ENCODE measurements at places on chromosomes 3 and 15.

DNA sequence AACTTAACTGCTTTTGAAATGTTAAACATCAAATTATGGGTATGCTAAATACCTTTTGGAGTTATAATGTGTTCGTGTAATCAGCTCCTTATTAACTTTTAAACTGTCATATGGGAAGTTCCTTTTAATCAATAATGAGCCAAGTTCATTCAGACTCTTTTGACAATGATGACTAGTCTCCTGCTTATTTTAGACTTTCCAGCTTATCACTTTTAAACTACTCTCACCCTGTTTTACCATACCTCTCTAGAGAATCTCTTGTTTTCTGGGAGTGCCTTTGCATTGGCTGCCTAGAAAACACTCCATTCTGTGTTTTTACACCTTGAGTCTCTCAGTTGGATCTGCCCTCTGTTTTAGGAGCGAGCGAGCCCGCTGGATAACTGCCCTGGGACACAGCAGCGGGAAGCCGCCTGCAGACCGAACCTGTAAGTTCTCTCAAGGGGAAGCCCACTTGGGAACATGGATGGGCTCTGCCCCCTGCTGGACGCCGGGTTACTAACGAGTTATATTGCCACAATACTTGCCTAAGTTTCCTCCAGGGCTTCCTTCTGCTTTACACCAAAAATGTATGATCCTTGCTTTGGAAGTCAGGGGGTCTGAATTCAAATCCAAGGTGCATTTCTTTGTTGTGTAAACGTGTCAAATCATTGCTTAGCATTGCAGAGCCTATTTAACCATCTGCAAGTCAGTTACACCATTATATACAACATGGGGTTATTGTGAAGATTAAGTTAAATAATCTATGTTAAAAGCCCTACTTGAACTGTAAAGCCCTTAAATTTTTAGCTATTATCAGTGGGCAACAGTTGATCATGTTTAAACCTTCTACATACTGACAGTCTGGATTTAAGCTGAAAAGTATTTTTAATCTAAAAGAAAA is 71.3 kb downstream of the DHX36 start:
- DNase-seq = peak; percentile 62

- DNase-seq = no peak
Observed at GRCh38 chr15:52783929-52784798, 6.0 kb downstream of the ONECUT1 start.

DNA sequence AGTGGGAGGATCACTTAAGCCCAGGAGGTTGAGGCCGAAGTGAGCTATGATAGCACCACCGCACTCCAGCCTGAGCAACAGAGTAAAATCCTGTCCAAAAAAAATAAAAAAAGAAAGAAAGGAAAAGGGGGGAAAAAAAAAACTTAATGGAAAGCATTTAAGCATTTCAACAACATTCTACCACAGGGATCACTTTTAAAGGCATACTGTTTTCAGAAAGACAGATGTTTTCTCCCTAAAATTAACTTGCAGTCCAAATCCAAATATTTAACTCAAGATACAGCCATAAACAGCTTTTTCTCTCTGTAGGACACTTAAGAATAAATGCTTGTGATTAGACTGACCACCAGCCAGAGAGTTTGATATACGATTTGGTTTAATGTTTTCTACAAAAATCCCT is 141.0 kb downstream of the MAGI1 start:
- DNase-seq = no peak

GRCh38 chr15:45796433-45796832 is 161.6 kb downstream of the SQOR start:
- DNase-seq = no peak
